ENCODE measurements at places on chromosomes 12 and 14.

- no peak for DNase-seq
Measured at GRCh38 chr12:57868221-57868620, 21.7 kb upstream of the CTDSP2 start.

- no peak for DNase-seq
Measured at GRCh38 chr14:27050208-27050607, 452.4 kb upstream of the NOVA1 start.

DNA sequence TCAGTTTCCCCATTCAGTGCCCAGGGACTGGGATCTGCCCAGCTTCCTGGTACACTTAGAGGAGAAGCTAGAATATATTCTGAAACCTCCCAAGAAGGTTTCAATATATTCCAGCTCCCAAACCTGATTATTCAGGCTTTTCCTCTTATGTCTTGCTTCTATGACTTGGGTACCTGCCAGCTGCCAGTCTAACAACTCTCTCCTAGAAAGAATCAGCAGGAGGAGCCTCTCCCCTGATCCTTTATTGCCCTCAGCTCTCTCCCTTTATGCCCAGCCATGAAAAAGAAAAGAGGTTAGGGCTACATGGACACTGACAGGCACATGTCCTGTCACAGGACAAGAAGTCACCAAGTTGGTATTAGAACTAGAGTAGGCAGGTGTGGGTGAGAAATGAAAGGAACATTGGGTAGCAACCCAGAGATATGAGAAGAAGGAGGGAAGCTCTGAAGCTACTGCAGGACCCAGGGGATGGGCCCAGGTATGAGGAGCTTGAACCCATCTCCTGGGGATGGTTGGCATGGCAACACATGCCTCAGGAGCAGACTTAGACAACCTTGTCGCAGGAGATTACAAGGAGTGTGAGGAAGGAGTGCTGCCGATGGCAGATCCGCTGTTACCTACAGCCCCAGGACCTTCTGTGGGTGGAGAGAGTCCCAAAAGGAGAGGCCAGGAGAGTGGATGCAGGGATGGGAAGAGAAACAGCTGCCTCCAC lies 2.0 kb upstream of the CACNB3 start:
- DNase-seq, result no peak

GRCh38 chr14:42011221-42011620 lies 404.5 kb downstream of the LRFN5 start:
- no peak for DNase-seq

- DNase-seq, result no peak
Measured at GRCh38 chr12:2923057-2923456, 32.4 kb downstream of the TULP3 start.

DNA sequence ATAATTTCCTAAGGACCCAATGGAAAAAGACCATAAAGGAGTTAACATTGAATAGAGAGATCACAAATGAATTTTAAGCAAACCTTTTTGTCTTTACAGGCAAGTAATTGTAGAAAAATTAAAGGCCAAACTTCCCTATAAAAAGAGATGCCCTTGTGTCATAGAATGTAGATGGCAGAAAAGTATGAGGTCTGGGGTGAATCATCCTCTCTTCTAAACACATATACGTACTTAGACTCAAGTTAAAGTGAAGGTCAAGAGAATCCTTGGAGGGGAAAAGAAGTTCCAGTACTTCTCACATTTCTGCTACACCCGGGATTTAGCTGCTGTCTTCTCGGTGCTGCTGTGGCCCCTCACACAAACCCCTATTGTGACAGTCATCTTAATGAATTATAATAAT lies 116.2 kb upstream of the ARID2 start:
- no peak for DNase-seq

GRCh38 chr14:96852823-96853422 lies 55.7 kb downstream of the VRK1 start:
- no peak for DNase-seq

DNA sequence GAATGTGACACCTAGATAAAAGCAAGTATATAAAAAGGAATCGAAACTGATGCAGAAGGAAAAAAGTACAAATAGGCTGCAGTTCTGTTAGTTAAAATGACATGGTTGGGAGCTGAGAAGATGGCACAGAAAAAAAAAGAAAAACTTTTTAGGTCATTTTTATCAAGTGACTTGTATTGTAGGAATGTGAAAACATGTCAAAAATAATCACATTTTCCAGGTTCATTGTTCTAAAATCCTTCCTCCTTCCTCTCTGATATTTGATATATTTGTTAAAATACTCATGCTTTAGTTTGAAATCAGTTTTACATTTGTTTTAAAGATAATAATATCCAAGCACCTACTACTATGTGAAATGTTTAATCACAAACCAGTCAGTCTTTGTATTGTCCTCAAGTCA lies 507.9 kb downstream of the PRKD1 start:
- no peak for DNase-seq

DNA sequence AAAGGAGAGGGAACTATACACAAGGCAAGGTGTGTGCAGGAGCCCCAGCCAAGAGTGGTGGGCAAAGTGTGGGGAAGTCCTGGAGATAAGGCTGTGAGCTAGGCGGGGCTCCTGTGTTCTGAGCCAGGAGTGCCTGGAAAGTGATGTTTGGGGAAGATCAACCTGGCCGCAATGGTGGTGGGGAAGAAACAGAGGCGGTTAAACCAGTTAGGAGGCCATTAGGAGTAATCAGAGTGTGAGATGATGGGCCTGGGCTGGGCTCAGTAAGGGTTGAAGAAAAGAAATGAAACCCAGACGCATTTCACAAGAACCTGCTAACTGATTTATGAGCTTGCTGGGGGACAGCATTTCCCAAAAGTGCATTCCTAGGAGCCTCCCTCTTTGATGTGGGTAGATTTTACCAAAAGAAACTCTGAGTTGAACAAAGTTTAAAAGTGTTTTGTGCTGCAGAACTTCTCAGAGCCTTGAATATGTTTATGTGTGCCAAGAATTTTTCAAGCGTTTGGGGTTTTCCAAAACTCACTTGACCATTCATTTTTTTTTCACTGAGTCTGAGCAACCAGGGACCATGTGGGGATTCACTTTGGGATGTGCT lies 34.2 kb upstream of the LRP1-AS start:
- DNase-seq, result no peak

DNA sequence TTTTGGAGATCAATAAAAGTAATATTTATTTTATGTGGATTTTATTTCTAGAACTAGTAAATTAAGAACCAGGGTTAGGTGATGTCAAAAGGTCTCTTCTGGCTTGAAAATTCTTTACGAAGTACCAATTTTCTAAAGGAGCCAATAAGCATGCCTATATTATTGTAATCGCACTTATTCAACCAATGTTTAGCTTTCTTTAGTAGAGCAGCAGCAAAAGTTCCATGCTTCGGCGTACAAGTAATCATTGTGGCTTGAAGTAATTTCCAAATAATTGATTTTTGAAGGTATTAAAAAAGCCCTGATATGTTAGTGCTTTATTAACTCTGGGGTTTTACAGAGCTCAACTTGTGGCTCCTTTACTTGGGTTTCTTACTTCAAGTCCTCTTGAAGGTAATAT lies 3.4 kb downstream of the RMST start:
- DNase-seq, result no peak

DNA sequence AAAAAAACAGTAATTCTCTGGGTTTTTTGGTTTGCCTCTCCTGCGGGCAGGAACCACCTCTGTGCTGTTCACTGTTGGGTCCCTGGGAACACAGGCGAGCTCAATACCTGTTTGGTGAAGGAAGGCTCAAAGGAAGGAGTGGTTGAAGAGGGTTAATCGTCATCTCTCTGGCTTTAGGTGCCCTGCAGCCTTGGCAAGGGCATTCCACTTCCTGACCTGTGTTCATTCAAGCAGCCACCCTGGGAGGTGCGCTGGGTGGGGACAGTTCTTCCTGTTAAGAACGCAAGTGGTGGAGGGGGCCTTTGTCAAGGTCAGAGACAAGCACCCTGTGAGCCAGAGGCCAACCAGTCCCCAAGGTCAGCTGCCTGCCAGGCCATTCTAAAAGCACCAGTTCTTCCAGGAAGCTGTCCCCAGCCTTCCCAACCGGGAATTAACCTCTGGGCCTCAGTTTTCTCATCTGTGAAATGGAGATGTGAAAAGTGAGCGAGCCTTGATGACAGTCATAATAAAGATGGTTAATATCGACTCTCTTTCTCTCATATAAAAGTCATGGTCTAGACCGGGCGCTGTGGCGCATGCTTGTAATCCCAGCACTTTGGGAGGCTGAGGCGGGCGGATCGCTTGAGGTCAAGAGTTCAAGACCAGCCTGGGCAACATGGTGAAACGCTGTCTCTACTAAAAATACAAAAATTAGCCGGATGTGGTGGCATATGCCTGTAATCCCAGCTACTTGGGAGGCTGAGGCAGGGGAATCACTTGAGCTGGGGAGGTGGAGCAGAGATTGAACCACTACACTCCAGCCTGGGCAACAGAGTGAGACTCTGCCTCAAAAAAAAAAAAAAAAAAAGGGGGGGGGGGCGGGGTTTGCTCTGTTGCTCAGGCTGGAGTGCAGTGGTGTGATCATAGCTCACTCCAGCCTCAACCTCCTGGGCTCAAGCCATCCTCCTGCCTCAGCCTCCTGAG lies 6.1 kb downstream of the RHOF start:
- no peak for DNase-seq

DNA sequence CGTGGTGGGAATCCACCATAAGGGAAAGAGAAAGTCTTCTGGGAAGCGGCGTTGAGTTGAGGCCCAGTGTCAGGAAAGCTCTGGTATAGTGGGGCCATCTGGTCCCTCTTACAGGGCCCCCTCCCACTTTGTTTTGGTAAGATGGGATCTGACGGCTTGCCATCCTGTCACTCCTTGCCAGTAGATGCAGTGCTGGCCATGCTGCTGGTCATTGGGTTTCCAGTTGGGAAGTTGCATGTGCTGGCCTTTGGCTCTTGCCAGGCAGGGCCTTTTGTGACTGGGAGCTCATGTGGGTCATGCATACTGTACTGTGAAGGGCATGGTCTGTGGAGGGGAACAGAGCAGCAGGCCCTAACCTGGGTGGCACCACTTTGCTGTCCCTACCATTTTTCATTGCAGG lies 3.8 kb downstream of the TRAF3 start:
- DNase-seq, result no peak

DNA sequence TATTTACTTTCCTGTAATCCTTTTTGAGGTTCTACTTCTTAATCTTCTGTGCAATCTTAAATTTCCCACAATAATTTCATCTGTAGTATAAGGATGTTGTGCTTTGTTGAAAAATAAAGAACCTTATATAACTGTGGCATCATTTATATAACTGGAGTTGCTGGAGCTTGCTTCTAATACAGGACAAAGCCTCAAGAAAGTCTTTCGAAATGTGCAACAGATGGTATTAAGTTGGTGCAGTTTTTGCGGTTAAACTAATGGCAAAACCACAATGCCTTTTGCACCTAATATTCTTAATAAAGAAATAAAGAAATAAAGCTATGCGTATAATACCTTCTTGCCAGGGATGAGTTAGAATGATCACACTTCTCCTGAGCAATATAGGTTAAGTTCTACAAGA lies 180.0 kb downstream of the KITLG start:
- no peak for DNase-seq

DNA sequence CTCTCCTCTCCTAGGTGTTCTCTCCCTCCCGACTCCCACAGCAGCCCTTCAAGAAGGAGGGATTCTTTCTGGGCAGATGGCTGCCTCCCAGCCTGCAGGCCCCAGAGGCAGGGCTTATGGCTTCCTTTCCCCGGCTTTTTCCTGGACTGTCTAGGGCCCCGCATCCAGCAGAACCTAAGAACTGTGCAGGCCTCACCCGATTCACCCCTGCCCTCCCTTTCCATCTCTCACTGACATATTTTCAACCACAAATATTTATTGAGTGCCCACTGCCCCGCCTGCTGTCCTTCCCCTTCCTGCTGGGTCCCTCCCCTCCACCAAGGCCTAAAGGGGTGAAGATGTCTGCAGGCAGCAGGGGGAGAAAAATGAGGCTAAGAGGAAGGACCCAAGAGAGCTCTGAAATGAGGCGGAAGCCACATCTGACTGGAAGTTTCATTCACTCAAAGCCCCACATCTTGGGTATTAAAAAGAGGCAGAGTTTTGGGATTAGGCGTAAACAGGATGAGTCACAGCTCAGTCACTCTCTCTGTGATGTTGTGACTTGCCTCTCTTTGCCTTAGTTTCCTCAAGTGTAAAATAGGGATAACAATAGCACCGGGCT lies 2.9 kb downstream of the SCNN1A start:
- DNase-seq, result no peak

DNA sequence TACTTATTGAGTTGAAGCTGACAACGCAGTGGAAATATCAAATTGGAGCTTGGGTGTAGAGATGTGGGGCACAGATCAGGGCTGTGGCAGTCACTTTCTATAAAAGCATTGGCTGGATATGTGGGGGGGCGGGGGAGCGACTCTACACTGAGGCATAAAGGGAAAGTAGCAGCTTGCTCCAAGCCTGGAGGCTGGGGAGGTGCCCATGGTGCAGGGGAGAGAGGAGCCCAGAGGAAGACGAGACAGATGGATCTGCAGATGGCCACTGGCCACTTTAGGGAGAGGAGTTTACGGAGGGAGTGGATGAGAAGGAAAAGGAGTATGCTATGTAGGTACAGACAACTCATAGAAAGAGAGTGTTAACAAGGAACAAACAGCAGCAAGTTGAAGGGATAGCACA lies 13.5 kb upstream of the NGB start:
- no peak for DNase-seq

DNA sequence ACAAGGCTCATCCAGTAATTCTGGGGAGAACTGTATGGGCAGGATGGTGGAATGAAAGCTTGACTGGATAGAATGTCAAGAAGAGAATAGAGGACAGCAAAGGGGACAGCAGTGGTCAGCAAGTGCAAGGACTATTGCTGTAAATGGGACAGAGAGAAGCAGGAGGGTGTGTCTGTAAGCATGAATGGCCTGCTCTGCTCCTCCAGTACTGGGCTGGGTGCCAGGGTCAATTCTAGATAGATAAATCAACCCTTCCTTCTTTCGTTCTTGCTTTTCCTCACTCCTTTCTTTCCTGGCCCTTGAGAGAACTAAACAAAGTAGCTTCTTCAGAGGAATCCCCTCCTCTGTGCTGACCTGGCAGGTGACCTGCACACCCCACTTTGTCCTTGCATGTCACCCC lies 1019.2 kb downstream of the BCL11B start:
- DNase-seq, result no peak

DNA sequence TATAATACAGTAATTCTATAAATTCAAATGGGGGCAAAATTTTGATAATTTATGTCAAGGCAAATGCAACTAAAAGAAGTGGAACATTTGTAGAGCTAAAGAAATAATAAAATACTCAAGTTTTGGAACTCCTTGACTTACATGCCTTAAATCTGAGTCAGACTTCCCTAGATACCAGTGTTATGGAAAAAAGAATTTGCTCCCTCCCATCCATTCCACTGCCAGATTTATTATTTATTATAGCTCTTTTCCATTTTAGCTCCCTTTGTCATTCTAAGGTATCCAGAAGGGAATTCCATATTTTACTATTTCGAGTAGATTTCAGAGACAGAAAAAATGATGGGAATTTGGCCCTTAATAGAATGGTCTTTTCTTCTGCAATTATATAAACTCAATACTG lies 44.0 kb downstream of the RHOJ start:
- DNase-seq, result no peak

- no peak for DNase-seq
Measured at GRCh38 chr14:101708853-101709532, 52.5 kb upstream of the PPP2R5C start.

DNA sequence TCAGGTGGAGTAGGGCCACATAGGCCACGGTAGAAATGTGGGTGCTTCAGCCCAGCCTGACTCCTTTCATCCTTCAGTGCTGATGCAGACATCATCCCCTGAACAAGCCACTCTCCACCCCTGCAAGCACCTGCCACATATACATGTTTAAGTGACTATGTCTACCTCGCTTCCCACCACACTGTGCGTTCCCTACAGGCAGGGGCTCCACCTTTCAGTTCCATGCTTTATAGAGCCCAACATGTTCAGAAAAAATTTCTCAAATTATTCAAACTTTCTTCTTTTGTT lies 11.6 kb downstream of the SLC7A7 start:
- DNase-seq, result no peak

- DNase-seq, result no peak
Measured at GRCh38 chr12:125149160-125150108, 84.2 kb downstream of the AACS start.

Data from iPS DF 19.7 (cell line).